ENCODE measurements at places on chromosomes 3 and 15.

- no peak for DNase-seq
Observed at GRCh38 chr3:335240-335639, 138.7 kb downstream of the CHL1 start.

DNA sequence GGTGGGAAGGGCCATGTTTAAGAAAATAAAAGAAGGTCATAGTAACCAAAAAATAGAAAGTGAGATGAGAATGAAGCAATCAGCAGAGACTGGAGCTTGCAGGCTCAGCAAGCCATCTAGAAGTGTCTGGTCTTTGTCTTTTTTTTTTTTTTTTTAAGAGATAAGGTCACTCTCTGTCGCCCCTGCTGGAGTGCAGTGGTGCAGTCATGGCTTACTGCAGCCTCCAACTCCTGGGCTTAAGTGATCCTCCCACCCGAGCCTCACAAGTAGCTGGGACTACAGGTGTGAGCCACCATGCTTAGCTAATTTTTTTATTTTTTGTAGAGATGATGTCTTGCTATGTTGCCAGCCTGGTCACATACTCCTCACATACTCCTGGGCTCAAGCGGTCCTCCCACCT is 36.2 kb downstream of the GXYLT2 start:
- no peak for DNase-seq

- DNase-seq = no peak
Observed at GRCh38 chr15:71679223-71679792, 131.0 kb upstream of the NR2E3 start.

GRCh38 chr3:71211083-71211482 is 372.4 kb downstream of the FOXP1 start:
- DNase-seq = no peak

- no peak for DNase-seq
Observed at GRCh38 chr15:52006702-52007340, 12.2 kb upstream of the MAPK6 start.

DNA sequence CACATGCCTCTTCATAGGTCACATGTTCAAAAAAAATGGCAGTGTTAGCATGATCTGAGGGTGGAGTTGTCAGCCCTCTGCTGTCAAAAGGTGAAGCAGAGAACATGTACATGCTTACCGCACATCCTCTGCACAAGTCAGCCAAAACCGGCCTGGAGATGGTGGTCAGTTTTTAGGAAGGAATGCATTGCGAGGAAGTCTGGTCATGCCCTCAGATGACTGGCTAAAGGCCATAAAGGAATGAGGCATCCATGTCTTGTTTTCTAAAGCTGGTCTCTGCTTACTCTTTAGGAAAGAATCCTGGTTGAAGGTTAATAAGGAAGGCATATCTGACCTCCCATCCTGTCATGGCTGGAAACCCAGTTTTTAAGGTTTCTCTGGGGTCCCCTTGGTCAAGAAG is 292.0 kb upstream of the CCDC54 start:
- DNase-seq = no peak

DNA sequence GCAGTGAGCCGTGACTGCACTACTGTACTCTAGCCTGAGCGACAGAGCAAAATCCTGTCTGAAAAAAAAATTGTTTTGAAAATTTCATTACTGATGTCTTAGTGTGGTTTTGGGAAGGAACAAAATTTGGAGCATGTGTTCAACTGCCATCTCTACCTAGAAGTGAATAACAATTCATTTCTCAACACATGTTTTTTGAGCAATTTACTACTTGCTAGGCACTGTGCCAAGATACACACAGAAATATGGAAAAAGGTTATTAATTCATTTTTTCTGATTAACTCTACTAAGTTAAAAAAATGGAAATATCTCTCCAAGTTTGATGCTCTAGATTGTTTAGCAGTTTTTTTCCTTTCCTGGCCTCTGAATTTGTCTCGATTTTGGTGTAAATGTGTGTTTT is 5.2 kb upstream of the TCF12 start:
- DNase-seq = no peak

DNA sequence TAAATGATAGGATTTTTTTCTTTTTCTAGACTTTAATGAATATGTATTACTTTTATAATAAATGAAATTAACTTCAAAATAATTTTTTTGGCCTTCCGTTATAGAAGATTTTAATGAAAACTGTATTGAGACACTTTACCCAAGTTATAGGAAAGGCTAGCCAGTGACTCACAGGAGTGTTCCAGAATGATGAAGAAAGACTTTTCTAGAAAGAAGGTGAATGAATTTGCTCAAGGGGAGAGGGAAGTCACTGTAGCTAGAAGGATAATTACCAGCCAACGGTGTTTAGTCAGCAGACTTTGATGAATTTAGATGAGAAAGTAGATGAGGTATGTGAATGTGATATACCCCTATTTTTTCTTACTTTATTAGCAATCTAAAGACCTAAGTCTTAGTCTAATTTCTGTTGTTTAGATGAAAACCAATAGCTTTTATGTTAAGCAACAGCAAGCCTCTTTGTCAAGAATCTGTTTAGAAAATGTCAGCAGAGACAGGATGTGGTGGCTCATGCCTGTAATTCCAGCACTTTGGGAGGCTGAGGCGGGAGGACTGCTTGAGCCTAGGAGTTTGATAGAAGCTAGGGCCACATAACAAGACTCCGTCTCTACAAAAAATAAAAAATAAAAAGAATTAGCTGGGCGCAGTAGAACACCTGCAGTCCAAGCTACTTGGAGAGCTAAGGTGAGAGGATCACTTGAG is 3.2 kb downstream of the ALAS1 start:
- DNase-seq = no peak

GRCh38 chr3:133964547-133964946 is 65.2 kb downstream of the SLCO2A1 start:
- no peak for DNase-seq

- no peak for DNase-seq
Observed at GRCh38 chr3:46649436-46649835, 37.1 kb downstream of the FAM240A start.

DNA sequence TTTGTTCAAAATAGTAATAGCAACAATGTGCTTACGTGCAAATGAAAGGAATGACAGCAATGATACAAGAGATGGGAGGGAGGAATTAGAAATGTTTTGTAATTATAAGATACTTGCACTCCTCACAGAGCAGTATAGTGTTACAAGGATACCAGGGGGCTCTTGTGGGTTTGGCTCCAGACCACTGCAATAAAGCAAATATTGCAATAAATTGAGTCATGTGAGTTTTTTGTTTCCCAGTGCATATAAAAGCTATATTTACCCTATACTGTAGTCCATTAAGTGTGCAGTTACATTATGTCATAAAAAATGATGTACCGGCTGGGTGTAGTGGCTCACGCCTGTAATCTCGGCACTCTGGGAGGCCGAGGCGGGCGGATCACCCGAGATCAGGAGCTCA is 864.3 kb downstream of the NSUN3 start:
- no peak for DNase-seq

DNA sequence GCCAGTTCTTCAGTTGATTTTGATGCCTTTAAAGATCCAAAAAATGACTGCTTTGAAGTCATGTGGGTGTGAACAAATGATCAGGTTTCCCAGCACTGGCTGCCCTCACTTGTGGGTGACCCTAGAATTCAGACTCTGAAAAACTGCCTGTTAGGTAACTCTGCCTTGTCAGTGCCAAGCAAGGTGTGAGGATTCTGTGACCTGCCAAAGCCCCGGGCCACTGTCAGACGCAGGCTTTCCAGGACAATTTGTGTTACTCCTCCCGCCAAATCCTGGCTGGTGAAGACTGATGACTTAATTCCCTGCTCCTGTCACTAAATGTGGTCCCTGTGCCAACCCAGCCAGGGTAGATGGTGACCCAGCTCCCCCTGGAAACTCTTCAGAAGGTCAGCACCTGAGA is 99.2 kb upstream of the PSMD6 start:
- DNase-seq = no peak

DNA sequence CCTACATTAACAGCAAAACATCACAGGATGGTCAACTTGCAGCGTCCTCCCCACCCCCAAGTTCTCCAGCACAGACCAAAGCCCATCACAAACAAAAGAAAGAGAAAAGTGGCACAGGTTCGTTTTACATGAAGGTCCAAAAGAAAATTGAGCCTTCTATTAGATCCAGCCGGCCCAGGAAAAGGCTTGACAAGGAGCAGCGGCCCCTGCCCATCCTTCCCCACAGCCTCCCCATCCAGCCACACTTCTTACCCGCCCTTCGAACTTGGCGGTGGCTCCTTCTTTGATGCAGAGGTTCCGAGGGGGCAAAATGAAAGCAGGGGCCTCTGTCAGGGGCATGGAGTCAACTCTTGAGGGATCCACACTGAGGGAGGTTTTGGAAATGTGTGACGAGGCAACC is 90.7 kb downstream of the MYLK start:
- DNase-seq = no peak

- no peak for DNase-seq
Observed at GRCh38 chr3:133783762-133784161, 21.9 kb upstream of the SRPRB start.

- DNase-seq = no peak
Observed at GRCh38 chr3:105458518-105459215, 92.0 kb downstream of the ALCAM start.
